ENCODE measurements at places on chromosomes 16 and 17.
A peak's percentile ranks its signal among the peaks of the same experiment; 100 is the strongest.

DNA sequence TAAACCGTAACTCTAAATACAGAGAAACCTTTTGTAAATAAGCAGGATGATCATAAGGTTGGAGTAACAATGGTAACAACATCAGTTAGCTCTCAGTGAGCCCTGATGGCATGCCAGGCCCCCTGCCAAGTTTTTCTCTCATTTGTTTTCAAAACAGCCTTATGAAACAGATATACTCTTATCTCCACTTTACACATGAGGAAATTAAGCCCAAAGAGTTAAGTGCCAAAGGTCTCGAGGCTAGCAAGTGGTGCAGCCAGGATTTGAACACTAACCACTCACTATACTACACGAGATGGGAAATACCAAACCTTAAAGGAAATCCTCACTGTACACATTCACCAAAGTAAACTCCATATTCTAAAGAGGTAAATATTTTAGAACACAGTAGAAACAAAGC lies 15.0 kb downstream of the USP31 start:
- DNase-seq = no peak

DNA sequence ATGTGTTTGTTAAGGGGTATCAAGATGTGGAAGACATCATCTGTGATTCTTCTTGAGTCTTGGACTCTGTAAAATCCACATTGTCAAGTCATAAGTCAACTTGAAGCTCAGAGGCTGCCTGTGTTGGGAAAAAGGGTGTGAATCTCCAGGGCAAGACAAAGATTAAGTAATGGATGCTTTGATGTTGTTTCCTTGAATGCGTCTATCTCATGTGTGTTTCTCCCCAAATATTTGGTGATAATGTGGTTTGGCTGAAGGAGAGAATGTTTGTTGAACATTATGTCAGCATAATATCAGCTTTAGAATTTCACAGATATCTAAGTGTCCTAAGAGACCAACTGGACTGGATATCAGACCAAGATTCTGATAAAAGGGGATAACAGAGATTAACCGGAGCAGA lies 24.1 kb upstream of the KCNJ16 start:
- no peak for DNase-seq

- peak; percentile 89 for DNase-seq
These were observed 9.2 kb downstream of the RARA start for GRCh38 chr17:40317880-40318829.

- no peak for DNase-seq
These were observed 173.0 kb downstream of the FOXL1 start for GRCh38 chr16:86751076-86752030.

GRCh38 chr16:73086108-73086507 lies 38.2 kb upstream of the ZFHX3 start:
- DNase-seq = no peak

- DNase-seq = no peak
These were observed 81.6 kb downstream of the CCDC182 start for GRCh38 chr17:57663326-57664070.

- no peak for DNase-seq
These were observed 5.2 kb downstream of the TMUB2 start for GRCh38 chr17:44191941-44192496.

DNA sequence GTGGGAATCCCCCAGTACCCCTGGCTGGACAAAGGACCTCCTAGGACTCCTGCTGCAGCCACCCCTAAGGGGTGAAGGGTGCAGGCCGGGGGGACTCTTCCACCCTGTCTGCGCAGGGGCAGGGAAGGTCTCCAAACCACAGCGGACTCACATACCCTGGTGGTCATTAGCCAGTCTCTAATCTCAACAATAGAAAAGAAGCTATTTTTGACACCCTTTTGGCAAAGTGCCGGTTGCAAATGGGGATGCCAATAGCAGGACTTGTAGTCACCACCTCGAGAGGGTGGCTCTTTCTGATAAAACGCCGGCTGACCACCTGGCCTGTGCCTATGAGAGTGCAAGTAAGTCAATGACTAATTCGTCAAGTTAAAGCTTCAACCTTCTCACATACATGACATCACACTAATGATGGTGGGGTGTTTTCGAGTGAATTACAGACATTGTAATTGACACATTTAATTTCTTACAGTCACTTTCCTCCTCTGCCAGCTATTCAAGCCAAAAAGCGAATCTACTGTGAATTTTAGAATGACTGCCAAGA lies 23.1 kb upstream of the DNAH17 start:
- DNase-seq = no peak

GRCh38 chr16:87135246-87136030 lies 181.8 kb downstream of the C16orf95 start:
- no peak for DNase-seq

GRCh38 chr17:57810721-57811637 lies 38.9 kb downstream of the MRPS23 start:
- no peak for DNase-seq

DNA sequence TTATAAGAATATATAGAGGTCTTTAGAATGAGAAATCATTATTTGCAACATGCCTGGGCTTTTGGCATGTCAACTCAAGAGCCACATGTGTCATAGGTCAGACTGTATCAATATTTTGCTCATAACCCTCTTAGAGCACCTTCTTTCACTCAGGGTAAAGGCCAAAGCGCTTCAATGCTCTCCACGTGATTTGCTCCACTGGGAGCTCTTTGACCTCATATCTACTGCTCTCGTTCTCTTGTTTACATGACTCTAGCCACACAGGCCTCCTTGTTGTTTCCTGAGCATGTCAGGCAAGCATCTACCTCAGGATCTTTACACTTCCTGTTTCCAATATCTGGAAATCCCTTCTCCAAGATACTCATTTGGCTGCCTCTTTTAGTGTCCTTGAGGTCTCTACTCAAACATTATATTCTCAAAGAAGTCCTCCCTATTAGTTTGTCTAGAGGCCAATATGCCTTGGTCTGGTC lies 148.4 kb downstream of the TOX3 start:
- no peak for DNase-seq

DNA sequence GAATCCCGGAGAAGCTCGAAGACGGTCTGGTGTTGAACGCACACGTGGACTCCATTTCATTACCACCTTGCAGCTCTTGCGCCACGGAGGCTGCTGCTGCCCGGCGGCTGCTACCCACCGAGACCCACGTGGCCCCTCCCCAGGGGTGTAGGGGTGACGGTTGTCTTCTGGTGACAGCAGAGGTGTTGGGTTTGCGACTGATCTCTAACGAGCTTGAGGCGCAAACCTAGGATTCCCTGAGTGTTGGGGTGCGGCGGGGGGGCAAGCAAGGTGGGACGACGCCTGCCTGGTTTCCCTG lies 1.7 kb upstream of the CBX4 start:
- DNase-seq = peak; percentile 27

DNA sequence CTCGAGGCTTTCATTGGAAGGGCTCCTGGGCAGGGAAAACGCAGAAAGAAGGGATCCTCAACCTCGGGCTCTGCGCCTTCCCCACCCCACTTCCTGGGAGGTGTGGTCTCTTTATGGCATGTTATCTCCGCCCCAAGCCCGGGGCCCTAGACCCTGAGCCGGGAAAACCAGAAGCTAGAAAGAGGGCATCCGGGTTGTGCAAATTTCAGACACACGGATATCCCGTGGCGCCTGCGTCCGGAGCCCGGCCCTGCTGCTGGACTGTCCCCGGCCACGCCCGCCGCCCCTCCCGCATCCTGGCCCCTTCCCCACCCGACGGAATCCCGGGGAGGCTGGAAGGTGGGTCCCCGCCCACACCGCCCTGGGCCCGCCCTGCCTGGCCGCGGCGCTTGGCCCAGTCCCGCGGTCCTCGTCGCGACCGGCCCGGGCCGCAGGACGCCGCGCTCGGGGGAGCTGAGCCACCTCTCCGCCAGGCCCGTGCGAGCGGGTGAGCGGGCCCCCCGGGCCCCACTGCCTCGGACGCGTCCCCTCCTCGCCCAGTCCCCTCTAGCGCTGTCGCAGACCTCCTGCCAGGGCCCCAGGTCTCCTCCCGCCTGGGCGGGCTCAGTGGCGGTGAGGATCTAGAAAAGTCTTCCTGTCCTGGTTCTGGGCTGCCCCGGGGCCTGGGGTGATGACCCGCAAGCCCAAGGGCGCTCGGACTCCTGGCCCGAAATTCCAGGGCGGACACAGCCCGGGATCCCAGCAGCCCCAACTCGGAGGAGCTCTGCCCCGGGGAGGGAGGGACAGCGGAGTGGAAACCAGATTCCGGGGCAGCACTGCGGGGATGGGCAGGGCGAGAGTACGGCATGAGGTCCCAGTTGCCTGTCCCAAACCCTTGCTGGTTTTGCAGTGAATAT lies at the start of gene SLC16A5:
SLC16A5 (plus strand) TSS at position 397 of the 896 bp plus-strand sequence. CDS start 5,683 bp downstream, outside the sequence.
- peak; percentile 37 for DNase-seq

- DNase-seq = no peak
These were observed 11.1 kb downstream of the BAHCC1 start for GRCh38 chr17:81406117-81406953.

DNA sequence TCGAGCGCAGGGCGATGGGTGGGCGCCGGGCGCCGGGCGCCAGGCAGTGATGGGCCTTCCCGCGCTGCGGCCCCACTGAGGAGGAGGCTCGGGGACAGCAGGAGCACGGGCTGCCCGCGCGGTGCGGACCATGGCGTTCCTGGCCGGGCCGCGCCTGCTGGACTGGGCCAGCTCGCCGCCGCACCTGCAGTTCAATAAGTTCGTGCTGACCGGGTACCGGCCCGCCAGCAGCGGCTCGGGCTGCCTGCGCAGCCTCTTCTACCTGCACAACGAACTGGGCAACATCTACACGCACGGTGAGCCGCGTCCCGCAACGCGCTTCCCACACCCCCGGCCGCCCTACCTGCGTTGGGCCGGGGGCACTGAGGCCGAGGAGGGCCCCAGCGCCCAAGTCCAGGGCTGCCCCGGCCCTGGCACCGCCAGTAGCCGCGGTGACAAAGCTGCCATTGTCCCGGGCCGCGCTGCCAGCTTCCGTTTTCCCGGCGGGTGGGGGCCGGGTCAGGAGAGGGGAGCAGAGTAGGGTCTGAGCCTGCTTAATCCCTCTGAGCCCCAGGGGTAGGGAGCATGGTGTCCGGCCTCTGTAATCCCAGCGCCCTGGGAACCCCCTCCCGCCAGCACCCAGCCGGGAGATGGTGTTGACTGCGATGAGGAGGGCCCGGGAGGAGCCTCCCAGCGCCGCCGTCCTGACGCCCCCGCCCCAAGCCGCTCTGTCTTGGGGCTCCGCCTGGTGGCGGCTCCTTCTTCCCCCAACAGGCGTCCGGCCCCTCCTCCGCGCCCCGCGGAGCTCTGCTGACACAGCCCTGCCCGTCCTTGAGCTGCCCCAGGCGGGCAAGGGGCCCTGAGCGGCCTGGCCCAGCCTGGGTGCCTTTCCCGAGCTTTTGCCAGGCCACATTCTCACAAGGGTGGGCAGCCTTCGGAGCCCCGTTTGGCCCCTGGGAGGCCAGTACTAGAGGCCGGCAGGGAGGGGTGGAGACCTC lies 685 bp downstream of the PAQR4 start:
- peak; percentile 51 for DNase-seq

DNA sequence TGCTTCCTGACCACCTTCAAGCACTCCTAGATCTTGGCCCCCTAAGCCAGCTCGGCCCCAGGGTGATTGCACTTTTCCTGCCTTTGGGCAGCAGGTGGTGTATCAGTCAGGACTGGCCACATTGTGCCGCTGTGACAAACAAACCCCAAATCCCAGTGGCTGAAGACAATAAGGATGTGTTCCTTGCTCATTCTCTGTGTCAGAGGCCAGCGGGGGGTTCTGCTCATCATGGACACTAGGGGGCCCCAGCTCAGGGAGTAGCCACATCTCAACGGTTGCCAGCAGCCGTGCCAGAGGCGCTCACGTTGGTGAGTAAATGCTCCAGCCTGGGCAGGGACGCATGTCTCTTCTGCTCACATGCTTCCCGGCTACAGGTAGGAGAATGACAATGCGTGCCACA lies 60.4 kb downstream of the ZDHHC7 start:
- no peak for DNase-seq

- DNase-seq = no peak
These were observed 20.4 kb downstream of the BEAN1 start for GRCh38 chr16:66447491-66447890.

DNA sequence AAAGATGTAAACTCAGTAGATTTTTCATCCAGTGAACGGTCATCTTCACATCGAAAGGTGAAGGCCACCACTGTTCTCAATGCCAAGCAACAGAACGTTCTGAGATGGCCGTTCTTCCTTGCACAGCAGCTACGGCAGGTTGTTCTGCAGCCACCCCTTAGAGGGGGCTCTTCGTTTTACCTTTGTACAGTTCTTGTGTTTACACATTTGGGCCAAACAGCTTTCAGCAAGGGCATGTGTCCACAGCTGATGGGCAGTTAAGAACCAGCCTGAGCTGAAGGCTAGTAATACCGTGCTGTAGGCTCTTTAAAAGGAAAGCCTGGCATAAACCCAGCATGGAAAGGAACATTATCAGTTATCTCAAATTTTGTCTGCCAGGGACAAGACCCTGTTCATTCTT lies 15.9 kb downstream of the PLD6 start:
- no peak for DNase-seq

DNA sequence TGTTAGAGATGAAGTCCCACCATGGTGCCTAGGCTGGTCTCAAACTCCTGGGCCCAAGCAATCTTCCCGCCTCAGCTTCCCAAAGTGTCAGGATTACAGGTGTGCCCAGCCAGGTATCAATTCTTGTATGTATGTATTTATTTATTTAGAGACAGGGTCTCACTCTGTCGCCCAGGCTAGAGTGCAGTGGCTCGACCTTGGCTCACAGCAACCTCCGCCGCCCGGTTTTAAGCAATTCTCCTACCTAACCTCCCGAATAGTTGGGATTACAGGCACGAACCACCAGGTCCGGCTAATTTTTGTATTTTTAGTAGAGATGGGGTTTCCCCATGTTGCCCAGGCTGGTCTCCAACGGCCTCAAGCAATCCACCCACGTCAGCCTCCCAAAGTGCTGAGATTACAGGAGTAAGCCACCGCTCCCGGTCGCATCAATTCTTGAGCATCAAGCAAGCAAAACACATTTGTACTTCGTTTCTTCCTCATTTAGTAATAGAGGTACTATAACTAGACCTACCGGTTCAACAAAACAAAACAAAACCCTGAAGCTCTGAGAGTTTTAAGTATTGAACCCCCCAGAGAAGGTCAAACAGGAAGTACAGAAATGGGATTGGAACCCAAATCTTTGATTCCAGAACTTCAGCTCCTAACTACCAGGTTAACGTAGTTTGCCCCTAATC lies 1.0 kb upstream of the ZNF500 start:
- DNase-seq = no peak

- no peak for DNase-seq
These were observed 12.8 kb upstream of the PAFAH1B1 start for GRCh38 chr17:2580661-2581060.

DNA sequence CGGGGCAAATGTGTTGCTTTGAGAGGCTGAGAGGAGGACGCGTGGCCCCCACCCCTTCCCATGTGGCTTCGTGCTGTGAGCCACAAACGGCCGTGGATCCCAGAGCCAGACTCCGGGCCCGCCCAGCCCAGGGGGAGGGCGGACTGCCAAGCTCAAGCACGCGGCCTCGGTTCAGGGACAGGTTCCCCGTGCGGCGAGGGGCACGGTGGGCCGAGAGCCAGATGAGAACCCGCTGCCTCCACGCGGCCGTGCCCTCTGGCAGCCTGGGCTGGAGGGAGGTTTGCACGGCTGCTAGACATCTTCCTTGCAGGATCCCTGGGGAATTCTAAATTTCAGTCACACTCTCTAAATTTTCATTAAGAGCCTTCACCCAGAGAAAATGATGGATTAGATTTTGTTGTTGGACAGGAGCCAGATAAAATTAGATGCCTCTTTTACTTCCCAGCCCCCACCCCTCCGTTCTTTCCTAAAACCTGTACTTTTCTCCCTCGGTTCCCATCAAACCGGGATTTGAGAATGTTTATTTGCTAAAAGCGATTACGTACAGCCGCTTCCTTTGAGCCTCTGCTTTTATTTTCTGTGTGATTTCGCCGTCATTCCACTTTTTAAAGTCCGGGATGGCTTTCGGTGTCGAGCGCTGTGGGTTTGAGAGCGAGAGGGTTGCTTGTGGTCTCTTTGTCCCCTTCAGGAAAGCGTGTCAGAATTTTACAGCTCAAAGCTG lies 25.0 kb upstream of the GNG13 start:
- DNase-seq = no peak

- no peak for DNase-seq
These were observed 14.3 kb upstream of the SSTR5 start for GRCh38 chr16:1058216-1058615.

Measured in immature natural killer cell (primary cell).